HAP-1 (cell line): ENCODE measurements at places on chromosomes 5 and 9.
A peak's percentile ranks its signal among the peaks of the same experiment; 100 is the strongest.

DNA sequence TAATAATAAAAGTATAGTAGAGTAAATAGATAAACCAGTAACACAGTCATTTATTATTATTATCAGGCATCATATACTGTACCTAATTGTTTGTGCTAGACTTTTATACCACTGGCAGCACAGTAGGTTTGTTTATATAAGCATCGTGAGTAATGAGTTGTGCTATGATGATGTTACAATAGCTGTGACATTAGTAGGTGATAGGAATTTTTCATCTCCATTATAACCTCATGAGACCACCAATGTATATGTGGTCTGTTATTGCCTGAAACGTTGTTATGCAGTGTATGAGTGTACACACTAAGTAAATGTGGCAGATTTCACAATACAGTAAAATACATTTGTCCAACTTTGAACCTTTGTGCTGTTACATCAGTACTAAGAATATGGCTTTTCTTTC lies 72.7 kb upstream of the SPATA31D4 start:
- no peak for DNase-seq

- no peak for DNase-seq
Measured at GRCh38 chr5:128870923-128871322, 94.4 kb upstream of the SLC27A6 start.

GRCh38 chr9:36759141-36759540 lies 186.4 kb downstream of the MELK start:
- no peak for DNase-seq

GRCh38 chr9:89137542-89138462 lies 40.8 kb downstream of the SHC3 start:
- DNase-seq, result no peak

GRCh38 chr5:139796061-139796806 lies 626 bp downstream of the PSD2 start:
- DNase-seq, result no peak

- DNase-seq, result no peak
Measured at GRCh38 chr5:172568308-172568910, 72.7 kb upstream of the NEURL1B start.

- DNase-seq, result peak; percentile 10
Measured at GRCh38 chr9:1604942-1605560, 410.1 kb upstream of the SMARCA2 start.

DNA sequence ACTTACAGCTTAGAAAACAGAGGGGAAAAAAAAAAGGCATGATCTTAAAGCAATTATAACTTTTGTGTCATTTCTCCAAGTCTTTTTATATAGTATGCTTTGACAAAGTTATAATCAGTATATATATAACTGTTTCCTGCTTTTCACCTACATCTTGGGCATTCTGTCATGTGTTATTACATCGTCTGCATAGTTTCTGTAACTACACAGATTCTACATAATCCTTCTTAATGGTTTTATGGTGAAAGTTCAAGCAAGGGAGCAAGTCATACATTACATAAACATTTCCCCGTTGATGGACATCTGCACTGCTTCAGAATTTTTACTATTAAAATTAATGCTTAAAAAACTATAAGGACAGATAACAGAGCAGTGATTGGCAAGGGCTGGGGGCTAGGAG lies 12.1 kb downstream of the FEM1C start:
- DNase-seq, result peak; percentile 45

GRCh38 chr9:116274293-116274692 lies 120.7 kb downstream of the PAPPA start:
- DNase-seq, result no peak

DNA sequence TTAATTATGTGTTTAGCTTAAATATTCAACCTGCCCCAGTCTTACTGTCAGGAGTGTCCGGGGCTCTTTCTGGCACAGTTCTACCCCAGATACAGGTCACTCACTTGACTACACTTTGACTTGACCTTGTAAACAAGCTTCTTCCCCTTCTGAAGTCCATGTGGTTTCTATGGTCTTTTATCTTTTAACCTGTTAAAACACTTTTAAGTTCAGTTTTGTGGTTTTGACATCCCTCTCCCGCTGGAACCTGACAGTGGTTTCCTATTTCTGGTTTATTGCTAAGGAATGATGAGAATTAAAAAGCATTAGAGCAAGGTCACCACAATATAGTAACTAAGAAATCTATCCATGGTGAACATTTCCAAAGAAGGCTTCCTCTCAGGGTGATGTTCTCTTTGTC lies 300.1 kb downstream of the TMEM167A start:
- no peak for DNase-seq

DNA sequence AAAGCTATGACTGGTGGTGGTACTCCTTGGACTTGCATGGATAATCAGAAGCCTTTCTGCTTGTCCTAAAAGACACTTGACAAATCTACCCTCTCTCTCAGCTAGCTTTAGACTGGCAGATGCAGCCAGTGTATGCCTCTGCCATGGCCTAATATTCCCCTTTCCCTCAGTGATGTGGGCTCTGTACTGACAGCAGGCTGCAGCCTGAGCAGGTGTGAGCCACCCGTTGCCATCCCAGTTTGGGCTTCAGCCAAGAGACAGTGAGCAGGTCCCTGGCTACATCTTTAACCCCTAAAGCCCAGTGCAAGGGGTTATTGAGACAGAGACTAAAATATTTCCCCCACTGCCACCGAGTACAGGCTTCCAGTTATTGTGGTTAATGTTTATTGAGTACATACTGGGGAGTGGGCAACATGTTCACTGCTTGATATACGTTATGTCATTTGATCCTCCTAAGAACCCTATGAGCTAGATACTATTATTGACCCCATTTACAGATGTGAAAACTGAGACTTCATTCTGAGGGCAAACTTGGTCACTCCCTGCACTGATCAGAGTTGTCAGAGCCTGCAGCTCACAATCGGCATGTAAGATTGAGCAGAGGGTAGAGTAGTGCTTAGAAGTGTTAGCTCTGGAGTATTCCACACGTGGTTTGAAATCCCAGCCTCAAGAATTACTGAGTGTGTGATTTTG lies 254.2 kb downstream of the ARHGAP26 start:
- no peak for DNase-seq

DNA sequence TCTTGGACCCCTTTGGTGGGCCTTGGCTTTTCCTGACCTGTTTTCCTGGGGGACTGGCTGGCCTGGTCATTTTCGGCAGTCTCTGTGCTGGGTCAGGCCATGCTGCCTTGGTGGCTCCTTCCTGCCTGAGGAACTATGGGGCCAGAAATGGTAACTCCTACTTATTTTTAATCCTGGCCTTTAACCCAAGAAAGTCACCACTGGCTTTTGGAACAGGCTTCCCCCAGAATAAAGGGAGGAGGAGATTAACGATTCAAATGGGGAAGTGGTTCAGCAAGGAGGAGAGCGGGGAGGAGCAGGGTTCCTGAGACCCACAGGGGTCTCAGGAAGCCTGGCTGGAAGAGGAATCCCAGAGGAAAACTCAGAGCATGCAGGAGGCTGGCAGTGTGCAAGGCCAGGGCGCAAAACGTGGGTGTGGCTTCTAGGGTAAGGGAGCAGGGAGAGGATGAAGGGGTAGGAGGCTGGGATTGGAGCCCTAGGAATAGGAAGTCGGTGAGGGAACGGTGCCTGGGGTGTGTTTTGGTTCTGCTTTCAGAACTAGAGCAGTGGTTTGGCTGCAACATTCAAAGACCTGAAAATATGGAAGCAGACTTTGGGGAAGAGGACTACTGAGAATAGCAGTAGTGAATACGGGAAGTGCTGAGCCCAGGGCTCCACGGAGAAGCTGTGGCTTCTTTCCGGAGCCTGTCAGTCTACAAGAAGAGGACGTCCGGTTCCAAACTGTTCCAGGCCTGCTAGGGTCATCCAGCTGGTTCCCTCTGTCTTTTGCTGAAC lies 271.1 kb upstream of the KLF4 start:
- no peak for DNase-seq

GRCh38 chr5:110054240-110054639 lies 364.5 kb downstream of the MAN2A1 start:
- no peak for DNase-seq

GRCh38 chr5:77266291-77266690 lies 55.8 kb downstream of the PDE8B start:
- no peak for DNase-seq

- peak; percentile 38 for DNase-seq
Measured at GRCh38 chr5:2752059-2752820, 763 bp upstream of the IRX2 start.

- DNase-seq, result no peak
Measured at GRCh38 chr9:132732326-132733259, 62.3 kb downstream of the GTF3C4 start.

- DNase-seq, result no peak
Measured at GRCh38 chr5:160377651-160378050, 7.2 kb upstream of the C1QTNF2 start.

GRCh38 chr5:163964671-163965070 lies 459.3 kb downstream of the MAT2B start:
- no peak for DNase-seq

DNA sequence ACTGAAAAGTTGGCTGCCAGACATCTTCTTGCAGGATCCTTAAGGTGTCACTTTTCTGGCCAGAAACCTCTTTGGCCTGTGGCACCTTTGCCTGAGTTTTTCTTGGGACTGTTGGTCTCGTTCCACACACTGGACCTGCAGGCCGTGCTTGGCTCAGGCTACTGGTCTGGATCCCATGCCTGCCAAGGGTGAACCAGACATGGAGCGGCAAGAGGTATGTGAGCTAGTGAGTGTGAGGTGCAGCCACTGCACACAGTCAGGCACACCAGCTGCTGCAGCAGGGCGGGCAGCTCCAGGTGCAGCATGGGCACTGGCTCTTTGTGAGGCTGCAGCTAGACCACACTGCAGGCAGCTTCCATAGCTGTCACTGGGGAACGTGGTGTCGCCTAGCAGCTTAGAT lies 47.9 kb downstream of the NDUFAF2 start:
- DNase-seq, result no peak
